NCI-H2081 (cell line): ENCODE measurements at places on chromosomes 16 and 17.
A peak's percentile ranks its signal among the peaks of the same experiment; 100 is the strongest.

DNA sequence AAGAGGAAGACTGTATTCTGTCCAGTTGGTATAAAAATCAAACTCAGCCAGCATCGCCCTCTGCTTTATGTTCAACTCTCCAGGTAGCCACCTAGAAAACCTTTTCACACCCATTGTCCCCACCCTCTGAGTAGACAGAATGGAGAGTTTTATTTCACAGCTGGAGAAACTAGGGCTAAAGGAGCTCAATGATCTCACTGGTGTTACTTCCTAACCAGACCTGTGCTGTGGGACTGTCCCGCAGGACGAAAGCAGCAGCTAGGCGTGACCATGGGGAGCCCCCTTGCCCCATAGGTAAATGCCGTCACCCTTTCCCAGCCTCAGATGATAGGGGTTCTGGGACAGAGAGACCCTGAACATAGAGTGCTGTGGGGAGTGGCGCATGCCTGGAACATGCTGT, 67.7 kb downstream of the CYLD start:
- no peak for DNase-seq

DNA sequence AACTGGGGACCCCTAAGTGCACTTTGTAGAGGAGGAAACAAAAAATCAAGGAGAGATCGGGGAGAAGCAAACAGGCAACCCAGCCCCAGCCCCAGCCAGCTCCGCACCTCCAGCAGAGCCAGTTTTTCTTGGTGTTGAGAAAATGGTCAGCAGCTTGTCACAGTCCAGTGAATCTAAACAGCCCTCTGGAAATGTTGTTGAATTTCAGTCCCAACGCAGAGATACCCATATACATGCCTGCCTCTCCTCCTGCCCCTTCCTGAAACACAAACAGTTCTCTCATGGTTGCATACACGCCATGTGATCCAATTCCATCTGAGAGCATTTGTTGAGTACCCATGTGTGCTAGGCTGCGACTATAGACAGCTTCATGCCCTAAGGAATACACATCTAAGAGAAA, 42.4 kb upstream of the LHX1 start:
- DNase-seq, result no peak

- DNase-seq, result no peak
Measured at GRCh38 chr17:795721-796120, 13.6 kb downstream of the MRM3 start.

GRCh38 chr16:74565378-74565777, 41.5 kb downstream of the GLG1 start:
- no peak for DNase-seq

GRCh38 chr17:58329810-58330537, 1.4 kb upstream of the TSPOAP1 start:
- DNase-seq, result no peak

GRCh38 chr17:82438401-82439193, 12.0 kb downstream of the CYBC1 start:
- DNase-seq, result no peak

GRCh38 chr17:273981-274832, 78.4 kb downstream of the RPH3AL start:
- DNase-seq, result no peak

- no peak for DNase-seq
Measured at GRCh38 chr17:82752371-82753200, 721 bp downstream of the TBCD start.

DNA sequence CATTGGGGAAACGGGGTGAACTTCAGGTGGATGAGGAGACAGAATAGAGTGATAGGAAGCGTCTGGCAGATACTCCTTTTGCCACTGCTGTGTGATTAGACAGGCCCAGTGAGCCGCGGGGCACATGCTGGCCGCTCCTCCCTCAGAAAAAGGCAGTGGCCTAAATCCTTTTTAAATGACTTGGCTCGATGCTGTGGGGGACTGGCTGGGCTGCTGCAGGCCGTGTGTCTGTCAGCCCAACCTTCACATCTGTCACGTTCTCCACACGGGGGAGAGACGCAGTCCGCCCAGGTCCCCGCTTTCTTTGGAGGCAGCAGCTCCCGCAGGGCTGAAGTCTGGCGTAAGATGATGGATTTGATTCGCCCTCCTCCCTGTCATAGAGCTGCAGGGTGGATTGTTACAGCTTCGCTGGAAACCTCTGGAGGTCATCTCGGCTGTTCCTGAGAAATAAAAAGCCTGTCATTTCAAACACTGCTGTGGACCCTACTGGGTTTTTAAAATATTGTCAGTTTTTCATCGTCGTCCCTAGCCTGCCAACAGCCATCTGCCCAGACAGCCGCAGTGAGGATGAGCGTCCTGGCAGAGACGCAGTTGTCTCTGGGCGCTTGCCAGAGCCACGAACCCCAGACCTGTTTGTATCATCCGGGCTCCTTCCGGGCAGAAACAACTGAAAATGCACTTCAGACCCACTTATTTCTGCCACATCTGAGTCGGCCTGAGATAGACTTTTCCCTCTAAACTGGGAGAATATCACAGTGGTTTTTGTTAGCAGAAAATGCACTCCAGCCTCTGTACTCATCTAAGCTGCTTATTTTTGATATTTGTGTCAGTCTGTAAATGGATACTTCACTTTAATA, 7.0 kb upstream of the TMEM235 start:
- DNase-seq, result no peak

DNA sequence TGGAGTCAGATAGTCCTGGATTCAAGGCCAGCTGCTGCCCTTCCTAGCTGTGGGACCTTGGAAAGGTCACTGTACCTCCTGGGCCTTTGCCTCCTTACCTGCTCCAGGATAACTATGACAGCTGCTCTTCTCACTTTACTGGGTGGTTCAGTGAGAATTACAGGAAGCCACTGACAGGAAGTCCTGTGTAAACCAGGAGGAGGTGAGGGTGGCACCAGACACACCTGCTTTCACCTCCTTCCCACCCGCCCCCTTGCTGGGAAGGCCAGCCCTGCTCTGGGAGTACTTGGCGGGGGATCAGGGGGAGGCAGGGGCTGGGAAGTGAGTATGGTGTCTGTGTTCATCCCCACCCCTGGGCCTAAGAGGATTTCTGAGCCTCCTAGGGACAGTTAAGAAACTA, 42.6 kb downstream of the CPNE2 start:
- DNase-seq, result peak; percentile 45

DNA sequence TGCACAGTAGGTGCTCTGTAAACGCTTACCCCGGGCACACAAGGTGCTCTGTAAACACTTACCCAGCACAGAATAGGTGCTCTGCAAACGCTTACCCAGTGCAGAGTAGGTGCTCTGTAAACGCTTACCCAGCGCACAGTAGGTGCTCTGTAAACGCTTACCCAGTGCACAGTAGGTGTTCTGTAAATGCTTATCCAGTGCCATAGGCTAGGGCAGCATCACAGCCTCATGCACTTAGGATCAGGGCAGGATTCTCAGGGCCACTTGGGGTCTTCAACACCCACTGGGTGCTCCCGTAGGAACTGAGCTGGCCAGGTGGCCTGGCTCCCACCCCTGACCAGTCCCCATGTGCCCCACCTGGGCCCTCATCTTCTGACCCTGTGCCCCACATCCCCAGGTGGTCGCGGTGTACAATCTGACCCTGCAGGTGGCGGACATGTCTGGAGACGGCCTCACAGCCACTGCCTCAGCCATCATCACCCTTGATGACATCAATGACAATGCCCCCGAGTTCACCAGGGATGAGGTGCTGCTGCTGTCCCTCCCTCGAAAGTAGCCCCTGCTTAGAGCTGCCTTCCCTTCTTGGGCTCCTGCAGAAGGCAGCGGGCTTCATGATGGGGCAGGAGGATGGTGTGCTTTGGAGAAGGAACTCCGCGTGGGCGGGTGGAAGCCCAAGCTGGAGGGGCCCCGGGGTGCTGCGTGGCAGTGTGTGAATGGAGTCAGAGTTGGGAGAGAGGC, 13.1 kb downstream of the SLC22A31 start:
- DNase-seq, result no peak

- DNase-seq, result no peak
Measured at GRCh38 chr17:17207998-17208397, 1.9 kb upstream of the PLD6 start.

DNA sequence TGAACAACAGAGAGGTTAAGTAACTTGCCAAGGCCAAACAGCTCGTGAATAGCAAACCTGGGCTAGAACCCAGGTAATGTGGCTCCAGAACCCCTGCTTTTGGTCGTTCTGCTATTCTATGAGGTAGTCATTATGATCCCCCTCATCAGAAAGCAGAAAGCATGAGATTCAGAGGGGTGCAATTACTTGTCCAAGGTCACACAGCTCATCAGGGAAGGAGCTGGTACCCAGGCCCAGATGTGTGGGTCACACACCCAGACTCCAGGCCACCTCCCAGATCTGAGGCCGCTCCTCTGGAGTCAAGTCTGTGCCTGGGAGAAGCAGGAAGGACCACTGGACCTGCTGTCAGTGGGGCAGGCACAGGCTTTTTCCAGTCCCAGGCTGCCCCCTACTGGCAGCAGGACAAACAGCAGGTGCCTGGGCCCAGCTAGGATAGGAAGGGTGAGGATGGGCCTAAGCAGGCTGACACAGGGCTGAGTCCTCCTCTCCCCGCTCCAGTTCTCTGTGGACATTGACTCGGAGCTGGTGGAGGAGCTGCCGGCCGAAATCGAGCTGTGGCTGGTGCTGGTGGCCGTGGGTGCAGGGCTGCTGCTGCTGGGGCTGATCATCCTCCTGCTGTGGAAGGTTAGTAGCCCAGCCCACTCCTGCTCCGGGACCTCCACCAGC, 7.8 kb upstream of the PDK2 start:
- DNase-seq, result peak; percentile 58

- DNase-seq, result no peak
Measured at GRCh38 chr17:4497101-4497824, 1.4 kb upstream of the SPNS2 start.

DNA sequence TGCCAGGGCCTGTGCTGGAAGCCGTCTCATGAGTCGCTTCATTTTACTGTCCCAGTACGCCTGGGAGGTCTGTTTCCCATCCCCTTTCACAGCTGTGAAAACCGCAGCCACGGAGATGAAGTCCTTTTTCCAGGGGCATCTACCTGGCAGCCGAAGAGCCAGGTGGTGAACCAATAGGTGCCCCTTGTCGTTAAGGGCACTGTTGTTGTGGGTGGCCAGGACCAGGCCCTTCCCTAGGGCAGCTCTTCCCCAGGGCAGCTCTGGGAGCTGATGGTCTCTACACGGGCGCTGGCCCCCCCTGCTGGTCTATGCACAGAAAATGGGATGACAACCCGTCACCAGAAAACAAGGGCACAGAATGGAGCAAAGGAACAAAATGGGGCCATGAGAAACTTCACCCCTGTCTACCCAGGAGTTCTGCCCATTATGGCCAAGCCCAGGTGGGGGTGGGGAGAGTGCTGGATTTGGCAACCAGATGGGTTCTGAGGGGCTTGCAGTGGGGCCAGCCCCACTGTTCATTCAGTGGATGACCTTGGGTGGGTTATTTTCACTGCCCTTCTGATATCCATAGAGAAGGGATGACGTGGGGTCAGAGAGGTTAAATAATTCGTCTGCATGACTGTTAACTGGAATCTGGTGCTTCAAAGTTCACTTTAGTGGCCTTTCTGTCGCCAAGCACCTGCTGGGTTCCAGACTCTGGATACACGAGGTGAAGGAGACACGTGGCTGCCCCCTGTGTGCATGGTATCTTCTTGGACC, 11.5 kb downstream of the RMI2 start:
- peak; percentile 28 for DNase-seq

DNA sequence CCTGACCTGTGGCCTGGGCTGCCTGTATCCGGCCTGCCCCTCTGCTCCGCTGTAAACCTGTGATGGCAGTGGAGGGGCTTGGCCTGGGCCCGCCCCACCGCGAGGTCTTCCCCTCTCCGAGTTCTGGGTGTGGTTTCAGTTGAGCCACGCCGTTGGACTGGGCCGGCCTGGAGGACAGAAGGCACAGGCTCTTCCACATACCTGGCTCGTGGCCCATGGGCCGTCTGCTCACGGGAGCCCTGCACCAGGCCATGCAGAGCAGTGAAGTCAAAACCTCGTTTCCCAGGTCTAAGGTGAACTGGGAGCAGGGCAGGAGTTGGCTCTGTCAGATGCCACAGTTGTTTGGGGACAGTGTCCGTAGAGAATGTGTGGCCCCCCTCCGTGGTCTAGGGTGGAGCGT, 5.6 kb upstream of the RNPS1 start:
- DNase-seq, result no peak

- DNase-seq, result no peak
Measured at GRCh38 chr16:47473792-47474191, 12.7 kb downstream of the PHKB start.

DNA sequence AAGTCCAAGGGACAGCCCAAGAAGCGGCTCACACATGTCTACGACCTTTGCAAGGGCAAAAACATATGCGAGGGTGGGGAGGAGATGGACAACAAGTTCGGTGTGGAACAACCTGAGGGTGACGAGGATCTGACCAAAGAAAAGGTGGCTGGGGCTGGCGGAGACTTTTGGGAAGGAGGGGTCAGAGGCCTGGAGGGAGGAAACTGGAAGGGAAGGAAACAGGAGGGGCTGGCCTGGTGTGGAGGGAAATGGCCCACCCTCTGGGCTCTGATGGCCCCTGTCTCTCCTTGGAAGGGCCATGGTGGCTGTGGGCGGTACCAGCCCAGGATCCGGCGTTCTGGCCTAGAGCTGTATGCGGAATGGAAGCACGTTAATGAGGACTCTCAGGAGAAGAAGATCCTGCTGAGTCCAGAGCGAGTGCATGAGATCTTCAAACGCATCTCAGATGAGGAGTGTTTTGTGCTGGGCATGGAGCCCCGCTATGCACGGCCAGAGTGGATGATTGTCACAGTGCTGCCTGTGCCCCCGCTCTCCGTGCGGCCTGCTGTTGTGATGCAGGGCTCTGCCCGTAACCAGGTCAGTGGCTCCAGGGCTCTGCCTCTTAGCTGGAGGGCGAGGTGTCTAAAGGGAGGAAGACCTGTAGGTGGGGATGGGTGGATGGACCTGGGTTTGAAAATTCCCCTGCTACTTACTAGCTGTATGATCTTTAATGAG, 12.5 kb downstream of the POLR2A start:
- no peak for DNase-seq

- no peak for DNase-seq
Measured at GRCh38 chr17:20955427-20956323, 87.1 kb downstream of the USP22 start.

GRCh38 chr16:78435260-78435659, 335.8 kb downstream of the WWOX start:
- no peak for DNase-seq

DNA sequence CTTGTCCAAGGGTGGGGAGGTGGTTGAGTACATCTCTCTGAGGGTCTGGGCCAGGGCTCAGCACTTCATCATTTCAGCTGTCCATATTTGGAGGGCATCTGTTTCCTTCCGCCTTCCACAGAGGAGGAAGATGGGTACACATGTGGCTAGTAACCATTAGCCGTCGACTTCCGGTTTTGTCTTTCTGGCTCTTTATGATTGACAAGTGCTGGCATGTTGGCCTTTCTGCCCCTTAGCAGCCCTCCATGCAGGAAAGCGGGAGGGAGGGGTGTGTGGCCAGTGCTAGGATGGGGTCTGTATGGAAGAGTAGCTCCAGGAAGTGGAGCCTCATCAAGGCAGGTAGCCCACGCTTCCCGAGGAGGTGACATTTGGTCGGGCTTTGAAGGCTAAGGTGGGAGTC, 69.6 kb downstream of the RAI1 start:
- no peak for DNase-seq

- no peak for DNase-seq
Measured at GRCh38 chr16:59698346-59699020, 964.4 kb upstream of the GOT2 start.

GRCh38 chr17:35630530-35631148, 43.5 kb downstream of the AP2B1 start:
- no peak for DNase-seq
